GM19239 (cell line): ENCODE measurements at places on chromosomes 3 and 15.

- no peak for DNase-seq
Measured at GRCh38 chr15:70101459-70102113, 3.9 kb upstream of the TLE3 start.

DNA sequence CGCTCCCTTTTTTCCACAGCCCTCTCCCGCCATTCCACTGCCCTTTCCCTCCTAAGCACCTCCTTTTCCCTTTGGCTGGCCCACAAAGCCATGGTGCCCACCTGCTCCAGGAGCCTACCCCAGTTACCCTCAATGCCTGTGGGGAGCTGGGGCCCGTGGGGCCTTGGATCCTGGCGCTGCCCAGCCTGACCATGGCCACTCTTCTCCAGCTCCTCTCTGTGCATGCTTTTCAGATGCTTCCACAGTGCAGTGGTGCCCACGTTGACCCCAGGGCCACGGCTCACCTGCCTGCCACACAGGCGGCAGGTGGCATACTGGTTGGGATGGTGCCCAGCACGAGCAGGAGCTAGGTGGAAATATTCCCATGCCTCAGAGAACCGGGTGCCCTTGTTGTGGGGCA is 1.5 kb downstream of the ZBED2 start:
- DNase-seq: no peak

GRCh38 chr3:132332082-132332481 is 14.9 kb downstream of the ACP3 start:
- no peak for DNase-seq

- DNase-seq: no peak
Measured at GRCh38 chr3:66723231-66723630, 222.4 kb upstream of the LRIG1 start.

- DNase-seq: no peak
Measured at GRCh38 chr3:110391042-110391441, 680.6 kb upstream of the NECTIN3 start.

GRCh38 chr3:31252216-31253185 is 280.2 kb upstream of the STT3B start:
- DNase-seq: no peak

- no peak for DNase-seq
Measured at GRCh38 chr15:57865294-57865693, 158.8 kb downstream of the POLR2M start.

- no peak for DNase-seq
Measured at GRCh38 chr3:87076946-87077345, 86.0 kb upstream of the VGLL3 start.

- DNase-seq: no peak
Measured at GRCh38 chr3:125594581-125595011, 701 bp downstream of the OSBPL11 start.

DNA sequence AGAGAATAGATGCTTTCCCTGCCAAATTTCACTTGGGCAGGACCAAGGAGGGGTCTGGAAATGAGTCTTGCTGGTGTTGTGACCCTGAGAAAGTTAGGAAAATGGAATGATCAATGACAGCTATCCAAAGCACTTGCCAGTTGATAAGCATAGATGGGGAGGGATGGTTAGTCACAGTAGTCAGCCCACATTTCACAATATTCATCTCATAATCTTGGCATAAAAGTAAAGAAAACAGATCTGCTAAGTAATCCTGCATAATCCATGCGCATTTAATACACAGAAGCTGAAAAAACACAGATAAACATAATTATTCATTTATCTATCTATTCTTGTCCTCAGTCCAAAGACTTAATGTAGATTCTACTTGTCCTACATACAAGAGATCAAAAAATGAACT is 184.1 kb downstream of the ZIC4 start:
- no peak for DNase-seq

DNA sequence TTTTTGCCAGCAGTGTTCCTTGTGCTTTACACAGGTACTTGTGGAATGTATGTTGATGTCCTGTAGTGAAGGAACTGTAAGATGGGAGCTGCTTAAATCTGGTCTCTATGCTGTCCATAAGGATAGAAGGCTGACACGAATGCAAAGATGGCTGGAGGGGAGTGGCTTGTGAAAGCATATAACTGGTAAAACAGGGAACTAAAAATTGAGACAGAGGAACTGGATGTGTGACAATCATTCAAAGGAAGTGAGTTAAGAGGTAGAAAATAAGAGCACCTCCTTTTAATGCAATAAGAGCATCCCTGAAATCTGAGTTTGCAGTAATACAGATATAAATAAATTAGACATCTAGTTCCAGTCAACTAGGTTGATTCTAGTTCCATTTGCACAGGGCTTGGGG is 35.2 kb downstream of the RNF13 start:
- no peak for DNase-seq
